NCI-H1105 (cell line): ENCODE measurements at places on chromosomes 3 and 15.

DNA sequence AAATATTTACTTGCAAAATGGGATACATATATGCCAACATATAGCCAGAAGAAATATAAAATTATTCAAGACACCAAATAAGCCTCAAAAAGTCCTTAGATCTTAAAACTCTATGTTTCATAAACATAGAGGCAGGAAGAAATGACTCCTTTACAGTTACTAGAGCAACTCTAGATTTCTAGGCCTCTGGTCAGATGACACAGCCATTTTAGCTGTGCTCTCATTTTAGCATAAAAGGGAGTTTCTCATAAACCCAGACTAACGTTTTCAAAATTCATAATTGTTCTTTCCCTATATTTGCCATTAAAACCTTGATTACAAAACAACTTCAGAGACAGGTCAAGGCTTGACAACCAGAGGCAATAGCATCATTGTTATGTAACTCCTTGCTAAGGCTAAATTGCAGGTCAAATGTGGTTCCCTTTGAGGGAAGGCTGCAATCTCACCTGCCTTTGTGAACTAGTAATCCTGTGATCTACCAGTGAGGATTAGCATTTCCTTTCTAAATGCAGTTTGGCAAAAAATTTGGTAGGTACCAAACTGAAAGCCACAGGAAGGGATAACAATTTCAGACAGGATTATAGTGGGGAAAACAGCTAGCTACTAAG, 8.2 kb downstream of the THOC7 start:
- no peak for DNase-seq

GRCh38 chr3:125003369-125003853, 52.4 kb downstream of the HEG1 start:
- no peak for DNase-seq

DNA sequence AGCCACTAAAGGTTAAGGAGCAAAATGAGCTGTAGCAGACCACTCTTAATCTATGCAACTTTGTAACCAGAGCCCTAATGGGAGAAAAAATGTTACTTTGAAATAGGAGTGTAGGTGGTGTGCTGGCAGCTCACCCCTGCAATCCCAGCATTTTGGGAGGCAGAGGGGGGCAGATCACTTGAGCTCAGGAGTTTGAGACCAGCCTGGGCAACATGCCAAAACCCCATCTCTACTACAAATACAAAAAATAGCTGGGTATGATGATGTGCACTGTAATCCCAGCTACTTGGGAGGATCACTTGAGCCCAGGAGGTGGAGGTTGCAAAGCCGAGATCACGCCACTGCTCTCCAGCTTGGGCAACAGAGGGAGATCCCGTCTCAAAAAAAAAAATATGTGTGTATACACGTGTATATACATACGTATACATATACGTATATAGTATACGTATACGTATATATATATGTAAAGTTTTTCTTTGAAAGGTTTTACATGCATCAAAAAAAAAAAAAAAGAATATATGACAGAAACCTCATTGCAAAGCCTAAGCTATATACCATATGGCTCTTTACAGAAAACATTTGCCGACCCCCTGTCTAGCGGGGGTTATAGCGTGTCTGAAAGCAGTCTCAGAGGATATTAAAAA, 15.7 kb downstream of the CAPN7 start:
- DNase-seq, result no peak

DNA sequence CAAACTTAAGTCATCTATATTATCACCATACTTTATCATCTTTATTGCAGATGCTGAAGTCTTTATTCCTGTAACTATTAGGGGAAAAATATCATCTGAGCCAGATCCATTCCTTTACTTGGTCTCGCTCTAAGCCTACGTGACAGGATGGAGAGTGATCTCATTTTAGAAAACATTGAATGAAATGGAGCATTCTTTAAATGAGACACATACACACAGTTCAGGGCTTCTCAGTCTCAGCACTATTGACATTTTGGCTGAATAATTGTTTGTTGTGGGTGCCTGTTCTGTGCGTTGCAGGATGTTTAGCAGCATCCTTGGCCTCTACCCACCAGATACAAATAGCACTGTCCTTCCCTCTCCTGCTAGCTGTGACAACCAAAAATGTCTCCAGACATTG, 36.2 kb upstream of the PROK2 start:
- DNase-seq, result no peak

DNA sequence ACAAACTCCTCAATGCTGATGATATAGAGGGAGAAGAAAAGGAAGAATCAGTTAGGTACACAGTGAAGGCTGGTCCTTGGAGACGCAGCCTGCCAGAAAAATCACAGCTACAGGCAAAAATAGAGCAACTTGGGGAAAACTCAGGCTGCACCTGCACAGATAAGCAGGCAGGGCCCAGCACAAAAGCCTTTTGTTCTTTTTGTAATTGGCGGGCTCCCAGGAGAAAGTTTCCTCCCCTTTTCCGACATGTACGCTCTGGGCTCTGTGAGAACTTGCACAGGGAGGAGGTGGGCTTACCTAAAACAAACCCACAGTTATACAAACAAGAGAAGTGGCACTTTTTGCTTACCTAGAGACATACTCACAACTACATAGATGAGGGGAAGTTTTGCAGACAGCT, 813.4 kb upstream of the EPHA6 start:
- DNase-seq, result no peak

GRCh38 chr3:113005611-113006010, 14.8 kb downstream of the GTPBP8 start:
- no peak for DNase-seq

- no peak for DNase-seq
These were observed 48.8 kb upstream of the LRRFIP2 start for GRCh38 chr3:37223141-37223558.

DNA sequence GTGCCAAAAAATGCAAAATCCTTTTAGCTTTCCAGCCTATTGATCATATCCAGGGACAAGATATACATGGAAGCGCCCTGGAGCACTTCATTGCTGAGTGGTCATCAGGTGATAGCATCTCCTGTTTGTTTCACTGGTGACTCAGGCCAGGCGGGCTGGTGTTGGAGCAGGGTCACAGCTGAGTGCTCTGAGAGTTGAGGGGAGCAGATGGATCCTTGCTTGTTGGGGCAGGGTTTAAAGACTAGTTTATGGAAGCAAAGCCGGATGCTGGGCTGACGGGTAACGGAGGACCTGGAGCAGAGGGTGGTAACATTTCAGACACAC, 405.0 kb upstream of the TPM1 start:
- no peak for DNase-seq

GRCh38 chr3:48962939-48963338, 27.1 kb upstream of the P4HTM start:
- DNase-seq, result no peak

GRCh38 chr3:149662240-149662887, 4.5 kb upstream of the WWTR1 start:
- no peak for DNase-seq
